Stimulated activated CD4-positive, alpha-beta T cell treated with anti-CD3 and anti-CD28 coated beads, Interleukin-1b, Interleukin-23, amount 100 ng/mL, for 24 hours (primary cell): ENCODE measurements at places on chromosomes 6 and 20.
A peak's percentile ranks its signal among the peaks of the same experiment; 100 is the strongest.

- no peak for DNase-seq
Measured at GRCh38 chr6:111921103-111921502, 47.9 kb upstream of the FYN start.

GRCh38 chr6:110523451-110524021 lies 47.1 kb upstream of the SLC22A16 start:
- DNase-seq = no peak

DNA sequence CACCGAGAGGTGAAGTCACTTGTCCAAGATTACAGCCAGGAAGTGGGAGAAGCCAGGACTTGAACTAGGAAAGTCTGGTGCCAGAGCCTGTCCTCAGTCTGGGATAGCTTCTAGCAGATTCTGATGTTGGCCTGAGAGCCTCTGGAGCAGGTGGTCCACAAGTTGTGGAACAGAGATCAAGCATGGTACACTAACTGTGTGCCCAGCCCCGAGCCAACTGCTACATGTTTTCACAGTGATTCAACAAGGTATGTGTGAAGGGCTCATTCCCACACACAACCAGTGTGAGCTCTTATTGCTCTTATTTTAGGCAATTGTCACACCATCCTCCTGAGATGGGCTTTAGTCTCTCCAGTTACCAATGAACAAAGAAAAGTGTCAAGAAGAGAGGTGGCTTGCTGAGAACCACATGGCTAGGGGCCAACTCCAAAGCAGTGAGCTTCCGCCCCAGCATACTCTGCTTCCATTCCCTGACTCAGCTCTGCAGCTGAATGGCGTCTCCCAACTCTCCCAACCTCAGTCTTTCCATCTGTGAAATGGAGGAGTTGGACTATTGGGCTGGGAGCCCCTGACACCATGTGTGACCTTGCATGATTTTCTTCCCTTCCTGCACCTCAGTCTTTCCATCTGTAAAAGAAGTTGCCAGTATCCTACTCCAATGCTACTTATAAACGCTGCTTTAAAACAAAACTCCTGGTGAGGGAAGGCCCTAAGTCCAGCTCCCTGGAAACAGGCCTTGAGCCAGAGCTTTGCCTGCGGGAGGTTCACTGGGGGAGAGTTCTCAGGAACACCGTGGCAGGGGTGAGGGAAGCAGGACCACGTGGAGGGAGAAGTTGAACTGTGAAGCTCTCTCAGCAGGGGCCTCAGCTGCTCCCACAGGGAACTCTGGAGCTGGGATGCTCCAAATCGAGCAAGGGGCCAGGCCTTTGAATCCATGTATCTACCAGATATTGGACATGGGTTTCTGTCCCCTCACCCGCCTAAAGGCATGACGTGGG lies 40.9 kb downstream of the CDH22 start:
- DNase-seq = no peak

DNA sequence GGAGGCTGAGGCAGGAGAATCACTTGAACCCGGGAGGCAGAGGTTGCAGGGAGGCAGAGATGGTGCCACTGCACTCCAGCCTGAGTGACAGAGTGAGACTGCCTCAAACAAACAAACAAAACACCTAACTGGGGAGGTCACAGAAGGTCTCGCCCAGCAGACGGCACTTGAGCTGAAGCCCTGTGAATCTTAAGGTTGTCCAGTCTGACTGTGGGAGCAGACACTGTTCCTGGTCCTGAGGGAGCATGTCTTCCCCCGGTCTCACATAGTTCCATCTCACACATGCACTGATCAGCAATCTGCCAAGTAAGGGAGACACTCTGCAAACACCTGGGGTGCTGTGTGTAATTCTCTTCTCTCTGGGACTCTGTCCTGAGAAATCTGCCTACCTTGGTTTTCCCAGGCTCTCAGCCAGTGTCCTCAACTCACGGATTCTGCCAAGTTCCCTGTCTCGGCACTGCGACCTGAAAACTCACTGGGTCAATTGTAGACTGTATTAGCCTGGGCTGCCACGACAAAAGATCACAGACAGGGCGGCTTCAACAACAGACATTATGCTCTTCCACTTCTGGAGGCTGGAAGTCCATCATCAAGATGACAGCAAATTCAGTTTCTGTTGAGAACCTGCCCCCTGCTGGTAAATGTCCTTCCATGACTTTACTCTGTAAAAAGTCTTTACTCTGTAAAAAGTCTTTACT lies 94.3 kb downstream of the JPH2 start:
- no peak for DNase-seq

- DNase-seq = no peak
Measured at GRCh38 chr20:50438986-50439407, 71.2 kb upstream of the PTPN1 start.

DNA sequence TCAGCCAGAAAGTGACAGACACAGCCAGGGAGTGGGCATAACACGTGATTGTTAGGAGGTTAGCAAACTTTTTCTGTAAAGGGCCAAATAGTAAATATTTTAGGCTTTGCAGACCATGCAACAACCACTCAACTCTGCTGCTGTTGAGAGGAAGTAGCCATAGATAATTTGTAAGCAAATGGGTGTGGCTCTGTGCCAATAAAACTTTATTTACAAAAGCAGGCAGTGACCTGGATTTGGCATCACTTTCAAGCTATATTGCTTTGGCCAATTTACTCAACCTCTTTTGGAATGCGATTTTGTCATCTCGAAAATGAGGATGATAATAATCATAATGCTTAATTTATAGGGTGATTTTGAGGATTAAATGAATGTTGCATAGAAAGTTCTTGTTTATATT lies 152.6 kb downstream of the TSHZ2 start:
- no peak for DNase-seq

DNA sequence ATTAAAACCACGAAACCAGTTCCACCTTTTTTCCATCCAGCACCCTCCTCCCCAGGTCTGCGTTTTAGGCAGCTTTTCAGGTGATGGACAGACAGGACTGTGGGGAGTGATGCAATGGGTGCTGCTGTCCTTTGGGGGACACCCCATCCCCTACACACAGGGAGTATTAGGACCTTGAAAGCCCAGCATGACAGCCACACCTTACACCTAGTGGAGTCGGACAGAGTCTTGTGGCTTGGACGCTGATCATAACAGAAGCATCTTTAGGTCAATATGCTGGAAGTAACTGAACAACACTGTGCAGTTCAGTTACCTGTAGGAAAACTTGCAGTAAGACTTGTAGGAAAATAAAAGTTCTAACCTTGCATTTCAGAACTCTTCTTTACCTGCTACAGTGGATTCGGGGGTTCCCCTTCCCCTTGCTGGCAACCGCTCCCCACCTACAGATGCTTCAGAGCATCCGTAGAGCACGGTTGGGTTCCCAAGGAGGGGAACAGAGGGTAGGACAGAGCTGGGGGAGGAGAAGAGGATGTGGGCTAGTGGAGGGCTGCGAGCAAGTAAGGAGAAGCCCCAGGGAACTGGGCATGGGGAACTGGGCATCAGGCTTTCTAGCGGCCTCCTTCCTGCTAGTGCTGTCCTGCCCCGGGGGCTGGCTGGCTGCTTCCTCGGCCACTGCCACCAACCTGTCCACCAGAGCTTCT lies 31.7 kb downstream of the PLEKHG1 start:
- no peak for DNase-seq

GRCh38 chr6:89616531-89616930 lies 22.0 kb downstream of the LYRM2 start:
- no peak for DNase-seq

DNA sequence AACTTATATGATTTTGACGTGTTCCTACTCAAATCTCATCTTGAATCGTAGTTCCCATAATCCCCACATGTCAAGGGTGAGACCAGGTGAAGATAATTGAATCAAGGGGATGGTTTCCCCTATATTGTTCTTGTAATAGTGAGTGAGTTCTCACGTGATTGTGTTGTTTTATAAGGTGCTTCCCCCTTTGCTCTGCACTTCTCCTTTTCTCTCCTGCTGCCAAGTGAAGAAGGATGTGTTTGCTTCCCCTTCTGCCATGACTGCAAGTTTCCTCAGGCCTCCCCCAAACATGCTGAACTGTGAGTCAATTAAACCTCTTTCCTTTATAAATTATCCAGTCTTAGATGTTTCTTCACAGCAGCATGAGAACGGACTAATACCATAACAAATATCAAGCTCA lies 83.2 kb downstream of the MANEA start:
- no peak for DNase-seq

DNA sequence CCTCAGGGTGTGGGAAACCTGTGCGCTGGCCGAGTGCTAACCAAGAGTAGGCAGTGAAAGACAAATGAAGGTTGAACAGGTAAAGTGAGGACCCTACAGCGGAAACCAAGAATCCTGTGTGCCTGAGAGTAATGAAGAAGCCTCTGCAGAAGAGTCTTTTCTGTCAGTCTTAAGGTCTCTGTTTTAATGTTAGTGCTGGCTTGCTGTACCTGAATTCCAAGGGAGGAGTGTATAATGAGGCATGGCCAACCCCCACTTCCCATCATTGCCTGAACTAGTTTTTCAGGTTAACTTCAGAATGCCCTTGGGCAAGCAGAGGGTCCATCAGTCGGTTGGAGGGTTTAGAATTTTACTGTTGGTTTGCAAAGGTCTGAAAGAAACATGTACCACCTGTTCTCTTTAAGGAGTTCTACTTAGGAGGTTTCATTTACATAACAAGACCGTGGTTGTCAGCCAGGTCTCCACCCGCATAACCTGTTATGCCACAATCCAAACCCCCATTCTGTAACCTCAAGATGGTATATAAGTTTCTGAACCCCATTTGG lies 589 bp upstream of the PDCD2 start:
- DNase-seq = no peak

GRCh38 chr6:129929433-129929832 lies 68.3 kb upstream of the TMEM244 start:
- DNase-seq = no peak

GRCh38 chr6:119844387-119844786 lies 494.8 kb upstream of the MAN1A1 start:
- DNase-seq = no peak

GRCh38 chr20:3751675-3752385 lies 15.7 kb downstream of the ADISSP start:
- peak; percentile 47 for DNase-seq

DNA sequence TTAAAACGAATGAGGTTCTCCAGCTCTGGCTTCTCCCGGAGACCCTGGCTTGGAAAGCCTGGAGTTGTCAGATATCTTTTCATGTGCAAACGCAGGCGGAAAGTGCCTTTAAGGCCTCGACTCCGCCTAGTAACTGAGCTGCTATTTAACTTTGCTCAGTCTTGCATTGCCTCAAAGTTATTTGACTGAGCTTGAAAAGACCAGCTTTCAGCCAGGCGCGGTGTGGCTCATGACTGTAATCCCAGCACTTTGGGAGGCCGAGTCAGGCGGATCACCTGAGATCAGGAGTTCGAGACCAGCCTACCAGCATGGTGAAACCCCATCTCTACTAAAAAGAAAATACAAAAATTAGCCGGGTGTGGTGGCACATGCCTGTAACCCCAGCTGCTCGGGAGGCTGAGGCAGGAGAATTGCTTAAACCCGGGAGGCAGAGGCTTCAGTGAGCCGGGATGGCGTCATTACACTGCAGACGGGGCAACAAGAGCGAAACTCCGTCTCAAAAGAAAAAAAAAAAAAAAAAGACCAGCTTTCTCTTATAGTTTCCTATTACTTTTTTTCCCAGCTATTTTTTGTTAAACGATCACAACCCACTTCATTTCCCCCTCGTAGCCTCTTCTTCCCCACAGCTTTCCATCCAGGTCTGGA lies 1.9 kb downstream of the GCNT2 start:
- DNase-seq = no peak
